ENCODE measurements at places on chromosomes 6 and 20. TPM values are rescaled to one million over a fixed set of nuclear protein-coding genes. Genes with fewer than 3 reads are reported as not detected.
A peak's percentile ranks its signal among the peaks of the same experiment; 100 is the strongest.

DNA sequence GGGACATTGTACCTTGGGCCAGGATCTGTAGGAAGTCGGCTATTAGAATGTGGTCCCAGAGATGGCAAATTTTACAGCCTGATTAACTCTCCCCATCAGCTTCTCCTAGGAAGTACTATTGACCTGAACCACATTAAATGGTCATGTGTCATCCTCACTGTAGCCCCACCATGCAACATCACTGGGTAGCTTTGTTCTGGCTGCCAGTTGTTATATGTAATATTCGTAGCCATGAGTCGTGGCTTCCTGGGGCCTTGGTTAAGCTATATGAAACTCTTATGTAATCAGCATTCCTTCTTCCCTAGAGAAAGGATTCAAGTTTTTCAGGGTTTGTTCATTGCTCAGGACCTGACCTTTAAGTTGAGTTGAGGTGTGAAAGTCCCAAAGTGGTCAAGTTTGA lies 125.7 kb downstream of the ANKS1A start:
- DNase-seq: no peak

GRCh38 chr6:155349129-155349528 lies 34.8 kb upstream of the TFB1M start:
- no peak for DNase-seq

LY86 gene
- 0.32 TPM for total RNA-seq

PRR18 gene
- total RNA-seq: 0.23 TPM

GRCh38 chr20:53578492-53579222 lies 15.0 kb downstream of the ZNF217 start:
- peak; percentile 69 for DNase-seq

RSPH4A gene
- 0.11 TPM for total RNA-seq

GRCh38 chr20:32792316-32792715 lies 27.4 kb upstream of the MAPRE1 start:
- DNase-seq: peak; percentile 73

DNA sequence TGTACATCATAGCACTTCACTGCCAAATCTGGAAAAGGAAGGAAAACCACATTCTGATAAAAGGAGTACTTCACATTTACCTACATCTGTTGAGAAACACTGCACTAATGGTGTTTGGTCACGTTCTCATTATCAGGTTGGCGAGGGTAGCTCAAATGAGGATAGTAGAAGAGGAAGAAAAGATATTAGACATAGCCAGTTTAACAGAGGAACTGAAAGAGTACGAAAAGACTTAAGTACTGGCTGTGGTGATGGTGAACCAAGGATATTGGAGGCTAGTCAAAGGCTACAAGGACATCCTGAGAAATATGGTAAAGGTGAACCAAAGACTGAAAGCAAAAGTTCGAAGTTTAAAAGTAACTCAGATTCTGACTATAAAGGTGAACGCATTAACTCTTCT lies 32.0 kb upstream of the GJA10 start:
- DNase-seq: no peak

TGM2 gene
- not detected for total RNA-seq

GRCh38 chr20:12591949-12592470 lies 416.8 kb upstream of the SPTLC3 start:
- no peak for DNase-seq

GRCh38 chr20:49916146-49917002 lies 1.0 kb upstream of the SPATA2 start:
- peak; percentile 43 for DNase-seq

C20orf202 gene
- not detected for total RNA-seq

- DNase-seq: no peak
Measured at GRCh38 chr6:163577404-163577803, 162.9 kb downstream of the QKI start.

DNA sequence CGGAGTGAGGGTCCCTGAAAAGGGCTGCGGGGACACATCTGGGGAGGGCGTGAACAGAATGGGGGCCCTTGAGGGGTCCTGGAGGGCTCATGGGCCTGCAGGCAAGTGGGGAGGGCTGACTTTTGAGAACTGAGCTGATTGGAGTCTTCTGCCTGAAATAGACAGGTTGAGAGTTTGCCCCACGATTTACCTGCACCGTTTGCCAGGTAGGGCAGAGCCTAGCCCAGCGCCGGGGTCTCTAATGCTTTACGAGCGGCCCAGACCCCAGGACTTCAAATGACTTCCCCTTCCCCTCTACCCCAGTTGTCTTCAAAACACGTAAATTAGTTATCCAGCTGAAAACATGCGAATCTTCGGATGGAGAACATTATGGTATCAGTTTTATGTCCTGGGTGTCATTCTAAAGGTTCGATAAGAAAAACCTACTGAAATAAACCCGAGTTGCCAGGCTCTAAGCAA lies 1.3 kb downstream of the PLCB1 start:
- DNase-seq: no peak

UFL1 gene
- 30.8 TPM for total RNA-seq

THBS2 gene
- total RNA-seq: not detected

GRCh38 chr6:20416567-20417345 lies 15.1 kb downstream of the E2F3 start:
- DNase-seq: no peak

MEI4 gene
- not detected for total RNA-seq

DNA sequence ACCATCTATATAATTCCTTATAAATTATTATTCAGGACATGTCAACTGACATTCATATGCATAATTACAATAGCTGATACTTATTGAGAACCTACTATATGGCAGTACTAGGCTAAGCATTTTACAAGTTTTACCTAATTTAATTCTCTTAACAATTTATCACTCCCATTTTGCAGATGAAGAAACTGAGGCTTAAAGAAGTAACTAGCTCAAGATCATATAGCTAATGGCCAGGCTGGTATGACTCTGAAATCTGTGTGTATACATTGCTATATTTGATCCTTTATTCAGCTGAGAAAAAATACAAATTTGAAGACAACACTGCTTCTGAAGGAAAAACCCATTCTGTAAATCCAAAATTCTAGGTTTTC lies 85.0 kb downstream of the CRYBG1 start:
- no peak for DNase-seq

ZKSCAN4 gene
- 3.6 TPM for total RNA-seq

- no peak for DNase-seq
Measured at GRCh38 chr20:5657190-5657875, 92.9 kb upstream of the SHLD1 start.

GRCh38 chr6:129874837-129875236 lies 13.7 kb upstream of the TMEM244 start:
- no peak for DNase-seq

DNA sequence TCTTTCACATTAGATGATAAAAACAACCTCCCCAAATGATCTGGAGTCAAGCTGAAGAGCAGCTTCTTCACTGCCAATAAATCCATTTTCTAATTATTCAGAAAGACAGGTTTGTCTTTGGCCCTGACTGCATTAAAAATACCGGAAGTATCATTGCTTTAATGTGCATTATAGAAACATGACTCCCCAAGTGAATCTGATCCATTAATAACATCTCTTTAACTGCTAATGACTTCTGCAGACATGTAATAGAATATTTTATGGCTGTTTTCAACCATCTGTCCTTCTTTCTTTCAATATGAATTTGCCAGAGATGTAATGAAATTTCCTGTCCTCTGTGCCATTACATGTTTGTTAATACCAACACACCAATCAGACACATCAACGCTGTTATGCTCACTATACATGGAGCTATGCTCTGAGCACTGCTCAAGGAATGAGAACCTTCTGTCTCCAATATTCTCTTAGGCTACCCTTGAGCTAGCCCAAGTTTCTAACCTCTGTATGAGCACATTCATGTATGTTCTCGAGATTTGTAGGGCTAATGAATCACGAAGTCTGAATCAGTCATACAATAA lies 87.8 kb downstream of the LYRM4 start:
- DNase-seq: no peak

GRCh38 chr6:82750556-82750955 lies 315.1 kb downstream of the UBE3D start:
- DNase-seq: no peak

TAAR6 gene
- not detected for total RNA-seq

NCOA7 gene
- total RNA-seq: 43.4 TPM

ANKRD66 gene
- not detected for total RNA-seq

DNA sequence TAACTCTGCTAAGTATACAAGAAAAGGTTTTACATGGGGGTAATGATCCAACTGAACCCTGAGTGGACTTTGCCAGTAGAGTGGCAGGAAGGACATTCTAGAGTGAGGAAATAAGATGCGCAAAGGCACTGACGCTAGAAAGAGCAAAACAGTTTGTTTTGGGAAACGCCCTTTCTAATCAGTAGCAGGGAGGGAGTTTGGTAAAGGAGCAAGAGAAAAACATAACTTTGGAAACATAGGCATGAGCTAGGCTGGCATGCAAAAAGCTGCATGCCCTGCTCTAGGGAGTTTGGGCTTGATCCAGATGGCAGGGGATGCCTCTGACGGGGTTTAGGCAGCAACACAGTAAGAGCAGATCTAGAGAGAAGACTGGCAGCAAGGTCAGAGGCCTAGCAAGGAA lies 135.2 kb downstream of the DST start:
- DNase-seq: no peak

DNA sequence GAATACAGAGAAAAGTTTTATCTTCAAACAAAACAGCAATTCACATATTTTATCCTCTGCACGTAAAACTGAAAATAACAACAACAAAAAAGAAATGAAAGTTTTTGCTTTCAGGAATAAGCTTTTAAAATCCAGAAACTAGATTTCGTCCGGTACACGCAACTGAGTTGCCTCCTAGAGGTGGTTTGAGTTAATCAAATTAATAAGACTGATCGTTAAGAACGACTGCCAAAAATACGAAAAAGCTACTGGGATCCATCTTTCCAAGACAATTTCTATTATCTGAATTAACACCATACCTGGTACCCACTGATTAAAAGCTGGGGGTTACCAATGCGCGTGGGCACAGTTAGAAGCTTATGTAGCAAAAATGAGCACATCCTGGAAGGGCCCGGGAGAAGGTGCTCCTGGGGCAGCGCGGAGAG lies 669 bp downstream of the PDCD2 start:
- no peak for DNase-seq

GRCh38 chr20:1830240-1830639 lies 65.0 kb upstream of the SIRPA start:
- no peak for DNase-seq

- no peak for DNase-seq
Measured at GRCh38 chr6:134176264-134176975, 124.0 kb upstream of the SLC2A12 start.

GRCh38 chr6:98498144-98498775 lies 336.1 kb upstream of the POU3F2 start:
- no peak for DNase-seq

DNA sequence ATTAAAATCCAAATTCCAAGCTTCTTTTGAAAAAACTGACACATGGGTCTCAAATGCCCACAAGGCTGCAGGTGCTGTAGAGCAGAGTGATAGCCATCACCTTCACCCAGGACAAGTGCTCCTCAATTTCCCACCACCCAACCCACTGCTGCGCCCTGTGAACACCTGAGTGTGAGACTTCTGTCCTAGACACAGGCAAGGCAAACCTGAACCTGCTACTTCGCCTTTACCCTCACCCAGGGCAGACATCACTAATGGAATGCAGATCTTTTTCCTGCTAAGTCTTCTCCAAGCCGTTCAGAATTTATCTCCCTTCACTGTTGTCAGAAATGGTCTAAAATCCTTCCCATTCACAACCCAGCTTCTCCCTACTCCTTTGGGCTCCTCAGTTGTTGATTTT lies 65.9 kb downstream of the PREX1 start:
- no peak for DNase-seq

DNA sequence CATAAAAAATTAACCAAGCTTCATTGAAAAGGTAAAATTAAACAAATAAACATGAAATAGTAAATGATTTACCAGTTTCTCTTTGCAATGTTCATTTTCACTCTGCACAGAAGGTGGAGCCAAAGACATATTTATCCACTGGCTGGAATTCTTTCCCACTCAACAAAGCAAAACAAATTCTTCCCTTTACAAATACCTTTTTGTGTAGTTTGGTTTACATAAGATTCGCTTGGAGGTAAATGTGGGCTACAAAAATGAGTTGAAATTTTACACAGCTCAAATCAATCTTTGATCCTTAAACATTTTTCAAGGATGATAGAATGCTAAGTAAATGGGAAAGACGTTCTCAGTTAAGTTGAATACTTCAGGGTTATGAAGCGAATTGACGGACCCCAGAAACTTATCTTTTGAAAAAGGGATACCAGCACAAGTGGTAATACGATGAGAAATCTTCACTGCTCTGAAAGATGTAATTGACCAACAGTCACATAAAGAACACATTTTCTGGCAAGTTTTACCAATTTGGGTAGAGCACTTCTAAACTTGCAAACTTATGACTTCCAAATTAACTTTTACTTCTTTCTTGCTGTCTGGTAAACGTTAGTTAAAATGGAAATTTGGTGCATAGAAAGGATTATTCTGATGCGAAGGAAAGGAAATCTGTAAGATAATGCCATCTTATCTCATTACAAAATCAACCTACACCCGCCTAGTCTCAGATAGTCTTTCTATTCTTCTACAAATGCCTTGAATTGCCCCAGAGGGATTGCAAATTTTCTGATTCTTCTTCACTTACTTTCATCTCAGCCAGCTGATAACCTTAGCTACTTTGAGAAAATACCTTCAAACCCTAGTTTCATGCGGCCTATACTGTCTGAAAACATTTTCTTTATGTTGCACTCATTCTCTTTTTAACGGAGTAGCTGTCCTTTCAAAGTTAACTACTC lies 4.7 kb upstream of the GJA1 start:
- DNase-seq: no peak

GRCh38 chr20:32281711-32282110 lies 4.3 kb downstream of the KIF3B start:
- DNase-seq: peak; percentile 42

DNA sequence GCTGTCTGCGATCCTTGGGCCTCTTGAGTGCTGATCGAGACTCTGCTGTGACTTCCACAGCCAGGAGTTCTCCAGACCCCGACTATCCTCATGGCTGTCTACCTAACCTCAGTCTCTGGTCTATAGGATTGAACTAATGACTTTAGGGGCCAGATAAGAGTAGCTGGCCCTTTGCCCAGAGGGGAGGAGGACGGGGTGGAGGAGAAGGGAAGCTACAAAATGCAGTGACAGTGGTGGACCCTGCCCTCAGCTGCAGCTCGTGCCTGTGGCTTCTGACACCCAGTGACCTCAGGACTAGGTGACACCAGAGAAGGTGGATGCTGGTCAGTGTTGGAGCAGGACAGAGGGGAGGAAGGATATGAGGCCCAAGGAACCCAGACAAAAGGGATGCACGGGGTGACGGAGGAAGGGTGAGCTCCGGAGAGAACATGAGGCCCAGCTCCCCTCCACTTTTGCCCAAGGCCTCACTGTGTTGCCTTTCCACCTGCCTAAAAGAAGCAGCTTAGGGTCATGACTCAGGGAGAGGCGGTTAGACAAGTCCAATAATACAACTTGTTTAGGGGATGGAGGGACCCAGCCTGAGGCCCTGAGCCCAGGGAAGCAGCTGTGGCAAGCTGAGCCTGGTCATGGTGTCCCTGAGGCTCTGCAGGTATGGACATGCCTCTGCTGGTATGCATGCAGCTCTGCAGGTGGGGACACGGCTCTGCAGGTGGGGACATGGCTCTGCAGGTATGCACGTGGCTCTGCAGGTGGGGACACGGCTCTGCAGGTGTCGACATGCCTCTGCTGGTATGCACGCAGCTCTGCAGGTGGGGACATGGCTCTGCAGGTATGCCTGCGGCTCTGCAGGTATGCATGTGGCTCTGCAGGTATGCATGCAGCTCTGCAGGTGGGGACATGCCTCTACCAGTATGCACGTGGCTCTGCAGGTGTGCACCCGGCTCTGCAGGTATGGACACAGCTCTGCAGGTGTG lies 67.7 kb downstream of the SYNJ2 start:
- no peak for DNase-seq

GRCh38 chr6:155188707-155189496 lies 74.9 kb upstream of the CLDN20 start:
- no peak for DNase-seq

- DNase-seq: no peak
Measured at GRCh38 chr6:52482903-52483670, 62.9 kb downstream of the EFHC1 start.
